NCI-H1048 (cell line): ENCODE measurements at places on chromosomes 11 and 22.

DNA sequence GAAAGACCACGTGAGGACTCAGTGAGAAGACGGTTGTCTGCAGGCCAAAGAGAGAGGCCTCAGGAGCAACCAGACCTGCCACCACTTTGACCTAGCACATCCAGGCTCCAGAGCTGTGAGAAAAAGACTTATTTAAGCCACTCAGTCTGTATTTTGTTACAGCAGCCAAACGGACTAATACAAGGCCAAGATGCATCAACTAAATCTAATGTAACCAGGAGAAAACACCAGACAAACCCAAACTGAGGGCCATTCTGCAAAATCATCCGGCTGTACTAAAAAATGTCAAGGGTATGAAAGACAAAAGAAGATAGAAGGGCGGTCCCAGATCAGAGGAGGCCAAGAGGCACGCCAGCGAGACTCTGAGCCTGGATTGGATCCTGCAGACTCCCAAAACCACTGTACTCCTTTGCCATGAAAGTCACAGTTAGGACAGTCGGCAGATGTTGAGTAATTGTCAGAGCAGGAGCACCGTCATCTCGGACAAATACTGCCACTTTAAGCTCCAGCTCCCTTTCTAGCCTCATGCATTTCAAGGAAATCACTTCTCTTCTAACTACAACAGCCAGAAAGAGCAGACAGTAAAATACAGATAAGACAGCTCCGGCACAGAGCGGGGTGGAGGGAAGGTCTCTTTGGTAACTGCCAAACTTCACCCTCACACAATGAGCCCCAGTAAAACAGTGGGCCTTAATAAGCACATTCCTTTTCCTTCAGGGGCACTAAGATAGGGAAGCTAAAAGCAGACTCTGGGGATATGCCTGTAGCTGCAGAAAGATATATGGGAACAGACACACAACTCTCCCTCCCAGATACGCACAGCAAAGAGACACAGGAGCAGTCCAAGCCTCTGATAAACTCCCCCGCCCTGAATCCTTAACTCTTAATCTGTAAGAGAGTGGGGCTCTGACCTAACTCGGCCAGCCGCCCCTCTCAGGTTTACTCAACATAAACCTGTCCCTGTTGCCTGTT is 3.5 kb upstream of the ZP1 start:
- no peak for DNase-seq

DNA sequence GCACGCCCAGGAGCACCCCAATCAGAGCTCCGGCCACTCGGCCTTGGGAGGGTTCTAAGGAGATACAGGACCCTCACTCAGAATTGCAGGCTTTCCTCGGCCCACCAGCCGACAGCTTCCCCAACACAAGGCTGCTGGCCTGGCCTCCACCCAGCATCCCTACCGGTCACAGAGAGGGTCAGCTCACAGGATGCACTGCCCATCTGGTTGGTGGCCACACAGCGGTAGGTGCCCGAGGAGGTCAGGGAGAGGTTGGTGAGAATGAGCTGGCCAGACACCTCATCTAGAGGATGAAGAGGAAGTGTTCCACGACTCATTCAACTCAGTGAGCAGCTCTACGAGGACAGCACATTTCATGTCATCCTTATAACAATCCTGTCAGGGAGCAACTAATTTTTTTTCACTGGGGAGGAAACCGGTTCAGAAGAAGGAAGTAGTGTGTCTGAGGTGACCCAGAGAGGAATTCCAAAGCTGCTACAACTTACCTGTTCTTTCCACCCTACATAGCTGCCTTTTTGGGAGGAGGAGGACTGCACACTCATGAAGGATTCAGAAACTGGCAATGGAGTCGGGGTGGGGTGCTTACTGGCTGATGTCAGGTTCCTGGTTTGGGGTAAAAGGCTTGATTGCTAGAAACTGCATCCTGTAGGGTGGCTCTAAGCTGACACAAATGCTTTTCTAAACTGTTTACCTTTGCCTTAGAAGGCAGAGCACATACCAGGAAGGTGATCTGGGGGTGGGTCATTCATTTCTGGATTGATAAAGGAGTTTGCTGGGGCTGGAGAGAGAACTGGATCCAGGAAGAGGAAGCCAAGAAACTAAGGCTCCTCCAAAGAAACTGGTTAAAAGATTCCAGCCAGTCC is 3.3 kb downstream of the VSIG2 start:
- no peak for DNase-seq

DNA sequence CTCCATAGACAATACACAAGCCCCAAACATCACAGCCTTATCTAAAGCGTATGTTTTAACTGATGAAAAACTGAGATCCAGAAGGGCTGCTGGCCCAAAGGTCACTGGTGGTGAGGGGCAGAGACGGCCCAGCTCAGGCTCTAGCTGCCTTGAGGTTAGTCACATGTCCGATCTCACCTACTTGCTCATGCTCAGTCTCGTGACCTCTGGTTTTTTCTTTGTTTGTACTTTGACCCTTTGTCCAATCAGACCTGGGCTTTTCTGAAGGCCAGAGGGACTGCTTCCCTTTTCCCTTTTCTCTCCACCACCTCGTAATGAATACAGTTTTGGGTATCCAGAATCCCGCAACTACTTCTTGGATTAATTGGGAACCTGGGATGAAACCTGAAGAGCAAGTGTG is 28.6 kb downstream of the MMP20 start:
- DNase-seq = no peak

DNA sequence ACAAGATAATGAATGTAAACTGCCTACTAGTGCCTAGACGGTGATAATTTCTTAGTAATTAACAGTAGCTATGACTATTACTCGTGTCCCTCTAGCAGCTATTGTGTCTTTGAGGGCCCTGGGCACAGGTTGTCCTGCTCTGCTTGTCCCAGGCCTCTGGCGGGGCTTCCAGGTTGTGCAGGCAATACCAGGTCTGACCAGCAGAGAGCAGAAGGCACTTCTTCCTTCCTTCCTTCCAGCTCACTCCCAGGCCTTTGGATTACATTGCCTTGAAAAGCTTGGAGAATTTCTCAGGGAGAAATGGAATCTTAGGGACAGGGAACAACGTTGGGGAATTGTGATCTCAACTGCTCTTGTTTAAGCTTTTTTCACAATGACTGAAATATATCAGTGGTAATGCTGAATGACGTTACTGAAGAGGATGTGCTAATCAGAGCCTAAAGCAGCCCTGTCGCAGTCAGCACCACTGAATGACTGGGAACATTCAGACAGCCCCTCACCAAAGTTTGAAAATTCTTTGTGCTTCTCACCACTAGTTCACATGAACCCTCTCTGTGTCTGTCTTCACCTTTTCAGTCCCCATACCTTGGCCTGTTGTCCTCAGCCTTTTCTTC is 8.4 kb upstream of the CCKBR start:
- peak; percentile 11 for DNase-seq

DNA sequence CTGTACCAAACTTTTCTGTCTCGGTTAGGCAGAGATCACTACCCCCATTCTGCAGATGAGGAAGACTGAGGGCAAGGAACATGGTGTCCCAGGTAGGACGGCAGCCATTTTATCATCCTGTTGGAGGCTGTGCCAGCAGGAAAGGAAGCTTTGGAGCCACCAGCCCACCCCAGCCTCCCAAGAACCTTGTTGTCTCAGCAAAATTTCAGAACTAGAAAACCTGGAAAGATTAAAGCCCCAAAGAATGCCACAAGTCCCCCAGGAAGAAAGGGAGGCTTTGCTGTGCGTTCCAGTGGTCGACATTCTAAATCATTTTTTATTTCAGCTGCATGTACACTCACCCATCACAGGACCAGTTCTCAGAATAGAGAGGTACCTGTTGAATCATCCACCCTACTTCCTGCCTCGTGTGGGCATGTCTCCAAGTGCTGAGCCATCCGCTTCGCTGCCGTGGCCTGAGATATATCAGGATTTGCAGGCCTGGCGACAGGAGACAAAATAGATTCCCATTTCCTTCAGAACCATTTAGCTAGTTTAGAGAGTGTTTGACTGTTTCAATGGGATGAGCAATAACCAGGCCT is 13.0 kb upstream of the EIF3D start:
- DNase-seq = no peak

GRCh38 chr11:60161766-60162165 is 21.1 kb downstream of the MS4A6A start:
- DNase-seq = no peak

DNA sequence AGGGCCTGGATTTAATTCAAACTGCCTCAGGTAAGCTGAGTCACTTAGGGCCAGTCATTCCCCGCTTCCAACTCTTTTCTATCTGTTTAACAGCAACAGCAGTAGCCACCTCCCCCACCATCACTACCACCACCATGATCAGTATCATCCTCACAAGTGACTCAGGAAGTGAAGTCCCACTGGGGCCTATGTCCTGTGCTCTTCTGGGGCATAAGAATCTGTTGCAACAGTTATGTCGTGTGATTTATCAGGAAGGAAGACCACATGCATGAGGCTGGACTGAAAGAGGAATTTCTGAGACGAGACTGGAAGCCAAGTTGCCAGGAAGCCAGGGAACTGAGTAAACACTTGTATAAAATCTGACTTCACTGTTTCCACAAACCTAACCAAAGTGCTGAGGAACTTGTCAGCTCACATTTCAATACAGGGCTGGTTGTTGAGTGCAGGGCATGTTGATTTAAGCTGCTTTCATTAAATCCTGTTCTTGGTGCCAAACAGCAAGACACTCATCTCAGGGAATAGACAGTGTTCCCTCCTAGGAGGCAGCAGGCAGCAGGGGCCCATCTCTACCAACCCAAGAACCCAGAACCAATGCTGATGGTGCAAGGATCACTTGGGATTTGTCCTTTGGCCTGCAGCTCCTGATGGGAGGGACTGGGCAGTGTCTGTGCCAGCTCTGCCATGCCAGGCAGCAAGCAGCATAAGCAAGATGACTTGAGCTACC is 226.7 kb upstream of the NARS2 start:
- no peak for DNase-seq

DNA sequence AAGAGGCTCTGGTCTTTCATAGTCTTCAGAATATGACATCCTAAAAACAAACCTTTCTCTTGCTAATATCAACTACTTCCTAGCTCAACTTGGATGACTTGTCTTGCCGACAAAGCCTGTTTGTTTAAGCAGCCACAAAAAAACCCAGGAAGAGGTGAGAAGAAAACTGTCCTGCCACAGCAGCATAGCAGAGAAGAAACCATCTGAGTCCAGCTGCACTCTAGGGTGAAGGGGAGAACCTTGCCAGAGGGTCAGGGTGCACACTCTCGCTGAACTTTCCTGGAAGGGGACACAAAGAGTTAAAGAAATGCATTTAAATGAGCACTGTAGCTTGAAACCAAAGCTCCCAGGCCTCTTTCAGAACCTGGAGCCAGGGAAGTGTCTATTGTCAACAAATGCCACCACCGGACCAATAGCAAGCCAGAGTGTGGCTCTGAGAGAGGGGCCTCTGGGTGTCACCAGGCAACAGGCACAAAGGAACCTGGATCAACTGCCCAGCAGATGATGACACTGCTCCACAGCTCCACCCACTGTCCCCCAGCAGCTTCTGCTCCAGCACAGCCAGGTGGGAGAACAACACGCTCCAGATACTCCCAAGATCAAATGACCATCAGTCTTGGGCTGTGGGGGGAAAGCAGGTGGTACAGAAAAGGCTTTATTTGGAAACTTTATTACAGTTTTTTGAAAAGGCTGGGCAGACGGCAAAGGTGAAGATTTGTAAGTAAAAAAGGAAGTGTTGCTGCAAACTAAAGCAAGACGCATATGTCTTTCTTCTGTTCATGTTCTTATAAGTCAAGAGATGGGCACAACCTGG is 105.7 kb downstream of the RASSF10 start:
- no peak for DNase-seq

GRCh38 chr11:69481393-69481844 is at the start of gene LINC01488:
Gene LINC01488, plus strand, starts transcription at chr11:69481663.
- no peak for DNase-seq

- DNase-seq = no peak
These were observed 21.5 kb upstream of the SCARF2 start for GRCh38 chr22:20459152-20459542.
